Inflammatory macrophage treated with lipopolysaccharide for 4 hours (primary cell): ENCODE measurements at places on chromosomes 12 and 14.

- DNase-seq: no peak
Observed at GRCh38 chr14:41785696-41786095, 179.0 kb downstream of the LRFN5 start.

DNA sequence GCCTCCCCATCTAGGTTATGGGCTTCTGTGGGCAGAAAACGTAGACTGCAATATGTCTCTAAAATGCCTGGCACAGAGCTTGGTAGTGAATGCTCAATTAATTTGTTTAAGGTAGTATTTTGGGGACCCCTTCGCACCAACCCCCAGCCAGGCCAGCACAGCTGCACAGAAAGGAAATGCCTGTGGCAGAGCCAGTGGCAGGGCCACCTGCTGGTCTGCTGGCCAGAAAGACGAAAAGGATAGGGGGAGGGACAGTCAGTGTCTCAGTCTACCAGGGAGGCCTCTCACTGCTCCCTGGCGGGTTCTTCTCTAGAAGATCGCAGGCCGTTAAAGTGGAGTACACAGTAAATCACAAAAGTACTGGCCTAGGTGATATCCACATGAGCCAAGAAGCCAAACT lies 3.5 kb downstream of the RAB15 start:
- DNase-seq: no peak

DNA sequence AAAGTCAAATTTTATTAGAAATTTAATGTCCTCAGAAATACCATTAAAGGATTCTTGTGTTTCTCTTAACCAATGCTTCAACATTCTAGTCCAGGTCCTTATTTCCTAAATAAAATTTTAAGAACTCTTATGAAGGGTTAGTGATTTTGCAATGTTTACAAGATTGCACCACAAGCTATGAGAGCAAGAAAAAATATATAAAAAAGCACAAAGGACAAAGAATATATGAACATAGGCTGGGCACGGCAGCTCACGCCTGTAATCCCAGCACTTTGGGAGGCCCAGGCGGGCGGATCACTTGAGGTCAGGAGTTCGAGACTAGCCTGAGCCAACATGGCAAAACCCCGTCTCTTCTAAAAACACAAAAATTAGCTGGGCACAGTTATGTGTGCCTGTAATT lies 7.7 kb downstream of the RACGAP1 start:
- DNase-seq: peak; percentile 57

DNA sequence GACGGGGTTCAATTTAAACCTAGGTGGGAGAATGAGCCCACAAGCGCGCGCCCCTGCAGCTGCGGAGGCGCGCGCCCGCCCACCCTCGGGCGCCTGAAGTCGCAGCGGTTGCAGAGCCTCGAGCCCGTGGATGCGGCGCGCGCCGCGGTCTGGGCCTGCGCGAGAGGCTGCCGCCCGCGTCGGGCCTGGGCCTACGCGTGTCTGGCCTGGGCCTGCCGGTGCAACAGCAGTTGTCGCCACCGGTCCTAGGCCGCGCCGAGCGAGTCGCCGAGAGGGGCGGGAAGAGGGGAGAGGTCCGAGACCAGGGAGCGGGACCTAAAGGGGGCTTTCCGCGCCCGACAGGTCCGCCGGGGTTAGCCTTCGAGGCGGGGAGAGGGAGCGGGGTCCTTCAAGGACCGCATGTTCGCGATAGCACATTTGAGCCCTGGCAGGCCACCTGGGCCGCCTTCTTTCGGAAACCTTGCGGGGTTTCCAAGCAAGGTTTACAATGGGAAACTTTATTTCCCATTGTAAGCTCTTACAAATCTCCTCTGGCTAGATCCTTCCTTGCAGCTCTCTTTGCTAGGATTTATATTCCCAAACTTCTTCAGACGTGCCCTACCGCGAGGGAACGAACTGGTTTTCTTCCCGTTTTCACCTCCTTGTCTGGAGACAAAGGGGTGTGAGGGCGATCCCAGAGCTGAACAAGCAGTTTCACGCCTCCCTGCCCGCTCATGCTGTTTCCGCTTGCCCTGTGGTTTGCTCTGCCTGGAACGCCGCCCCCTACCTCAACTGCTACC lies 6.8 kb downstream of the SIX6 start:
- DNase-seq: no peak

- no peak for DNase-seq
Observed at GRCh38 chr12:118150625-118151024, 14.7 kb downstream of the PEBP1 start.

GRCh38 chr12:111175396-111176094 lies 193.3 kb downstream of the PHETA1 start:
- peak; percentile 48 for DNase-seq

DNA sequence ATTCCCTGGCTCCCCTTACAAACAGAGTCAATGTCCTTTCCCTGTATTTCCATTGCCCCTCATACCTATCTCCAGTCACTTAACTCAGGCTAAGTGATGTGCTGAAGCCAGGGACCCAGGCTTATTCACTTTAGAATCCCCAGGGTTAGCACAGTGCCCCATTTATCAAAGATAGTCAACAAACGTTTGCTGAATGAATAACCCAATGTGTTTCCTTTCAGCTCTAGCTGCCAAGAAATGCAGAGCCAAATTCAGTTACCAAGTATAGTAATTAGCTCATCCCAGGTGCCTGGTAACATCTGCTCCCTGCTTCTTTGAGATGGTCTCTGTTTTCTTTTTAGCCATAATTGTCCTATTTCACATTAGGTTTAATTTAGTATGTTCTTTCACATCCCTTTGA lies 189.5 kb downstream of the PHLDA1 start:
- DNase-seq: no peak

DNA sequence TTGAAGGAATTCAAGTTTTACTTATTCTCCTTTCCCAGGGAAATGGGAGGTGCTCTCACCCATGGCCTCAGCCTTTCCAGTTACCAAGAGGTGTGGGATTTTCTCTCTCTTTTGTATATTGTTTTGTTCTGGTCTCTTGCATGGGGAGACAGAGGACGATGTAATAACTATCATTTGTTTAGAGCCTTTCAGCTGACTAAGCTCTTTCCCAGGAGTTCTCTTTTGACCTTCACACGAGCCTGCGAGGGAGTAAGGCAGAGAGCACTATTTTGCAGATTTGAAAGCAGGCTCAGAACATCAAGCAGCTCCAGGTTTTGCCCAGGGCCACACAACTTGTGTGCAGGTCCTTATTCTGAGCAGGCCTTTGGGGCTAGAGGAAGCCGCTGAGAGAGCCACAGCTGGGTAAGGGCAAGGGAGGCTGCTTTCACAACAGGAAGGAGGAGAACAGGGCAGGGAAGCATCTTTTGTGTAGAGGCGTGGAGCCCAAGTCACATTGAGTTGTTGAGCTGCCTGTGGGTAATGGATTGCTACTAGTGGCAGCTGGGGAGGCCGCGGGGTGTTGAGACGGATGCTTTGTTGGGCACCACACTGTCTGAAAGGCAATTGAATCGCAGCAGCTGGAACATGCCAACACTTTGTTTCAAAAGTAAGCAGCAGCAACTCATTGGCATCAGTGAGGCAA lies 116.2 kb downstream of the PRMT8 start:
- no peak for DNase-seq

GRCh38 chr12:91104812-91105466 lies 6.4 kb downstream of the LUM start:
- DNase-seq: no peak

DNA sequence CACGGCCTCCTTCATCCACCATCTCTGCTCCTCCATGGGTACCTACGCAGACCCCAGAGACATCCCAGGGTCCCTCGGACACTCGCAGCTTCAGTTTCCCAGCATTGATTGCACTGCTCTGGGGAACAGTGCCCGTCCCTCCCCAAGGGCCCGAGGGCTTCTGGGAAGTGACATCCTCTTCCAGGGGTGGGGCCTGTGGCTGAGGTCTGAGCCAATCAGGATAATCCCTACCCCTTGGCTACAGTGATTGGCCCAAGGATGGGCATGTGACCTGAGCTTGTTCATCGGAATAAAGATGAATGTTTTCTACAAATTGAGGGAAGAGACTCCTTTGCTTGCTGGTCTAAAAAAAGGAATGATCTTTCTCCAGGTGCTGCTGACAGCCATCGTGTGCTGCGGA lies 37.3 kb upstream of the MYL2 start:
- no peak for DNase-seq

DNA sequence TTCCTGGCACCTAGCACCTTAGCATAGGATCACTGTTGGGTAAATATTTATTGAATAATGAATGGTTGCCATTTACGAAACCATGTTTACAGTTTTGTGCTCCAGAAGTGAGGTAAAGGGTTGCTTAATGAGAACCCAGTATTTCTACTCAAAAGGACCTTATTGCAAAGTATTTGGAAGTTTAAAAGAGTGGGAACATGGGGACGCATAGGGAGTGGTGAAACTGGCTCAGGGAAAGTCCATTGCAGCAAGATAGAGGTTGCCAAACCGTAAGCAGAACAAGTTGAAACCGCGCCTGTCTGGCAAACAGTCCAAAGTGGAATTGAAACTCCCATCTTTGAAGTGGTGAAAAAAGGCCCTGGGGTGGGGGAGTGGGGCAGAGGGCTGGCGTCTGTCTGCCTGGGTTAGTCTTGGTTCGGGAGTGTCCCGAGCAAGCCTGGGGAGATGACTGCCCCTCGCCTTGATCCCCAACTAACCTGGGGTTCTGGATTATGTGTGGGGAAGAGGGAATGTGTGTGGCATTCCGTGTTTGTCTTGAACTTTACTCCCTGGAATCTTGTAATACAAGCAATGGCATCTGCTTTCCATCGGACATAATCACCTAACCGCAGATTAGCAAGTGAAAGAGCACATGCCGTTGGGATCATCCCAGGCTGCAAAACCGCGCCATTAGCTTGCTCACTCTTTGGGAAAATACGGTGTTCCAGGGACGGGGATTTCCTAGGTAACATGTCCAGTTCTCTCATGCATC lies 7.2 kb downstream of the ALDH2 start:
- DNase-seq: peak; percentile 97

GRCh38 chr12:67640863-67641262 lies 7.7 kb upstream of the DYRK2 start:
- no peak for DNase-seq

GRCh38 chr12:47321436-47321835 lies 241.7 kb upstream of the AMIGO2 start:
- peak; percentile 60 for DNase-seq
